SJSA1 (cell line): ENCODE measurements at places on chromosomes 6 and 20.
A peak's percentile ranks its signal among the peaks of the same experiment; 100 is the strongest.

GRCh38 chr6:138500867-138501446 lies 1.7 kb upstream of the NHSL1 start:
- DNase-seq = no peak

- DNase-seq = no peak
These were observed 43.1 kb downstream of the ALDH5A1 start for GRCh38 chr6:24537771-24538385.

DNA sequence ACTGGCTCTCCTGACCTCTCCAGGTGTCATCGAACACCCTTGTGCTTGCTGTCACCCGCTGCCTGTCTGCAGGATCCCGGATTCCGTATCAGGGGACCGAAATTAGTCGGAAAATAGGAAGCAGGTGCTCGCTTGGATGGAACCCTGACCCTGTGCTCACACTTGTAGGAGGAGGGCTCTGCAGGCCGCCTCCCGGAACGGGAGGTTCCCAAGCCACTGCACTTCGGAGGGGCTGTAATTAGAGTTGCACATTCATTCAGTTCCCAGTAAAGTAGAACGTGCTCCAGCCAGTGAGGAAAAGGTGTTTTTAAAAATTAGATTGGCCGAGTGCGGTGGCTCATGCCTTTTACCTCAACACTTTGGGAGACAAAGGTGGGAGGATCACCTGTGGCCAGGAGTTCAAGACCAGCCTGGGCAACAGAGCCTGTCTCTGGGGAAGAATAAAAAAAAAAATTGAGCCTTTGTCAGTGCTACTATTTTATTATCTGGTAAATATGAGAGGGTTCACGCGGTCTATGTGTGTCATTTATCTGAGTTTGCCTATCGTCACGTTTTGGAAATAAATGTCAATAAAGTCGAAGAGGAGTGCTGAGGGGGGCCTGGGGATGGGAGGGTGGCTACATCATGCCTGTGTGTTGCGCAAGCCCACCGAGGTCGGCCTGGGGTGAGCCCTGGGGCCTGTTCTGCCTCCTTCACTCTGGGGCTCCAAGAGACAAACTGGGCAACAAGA lies 1.5 kb upstream of the GMEB2 start:
- peak; percentile 69 for DNase-seq

DNA sequence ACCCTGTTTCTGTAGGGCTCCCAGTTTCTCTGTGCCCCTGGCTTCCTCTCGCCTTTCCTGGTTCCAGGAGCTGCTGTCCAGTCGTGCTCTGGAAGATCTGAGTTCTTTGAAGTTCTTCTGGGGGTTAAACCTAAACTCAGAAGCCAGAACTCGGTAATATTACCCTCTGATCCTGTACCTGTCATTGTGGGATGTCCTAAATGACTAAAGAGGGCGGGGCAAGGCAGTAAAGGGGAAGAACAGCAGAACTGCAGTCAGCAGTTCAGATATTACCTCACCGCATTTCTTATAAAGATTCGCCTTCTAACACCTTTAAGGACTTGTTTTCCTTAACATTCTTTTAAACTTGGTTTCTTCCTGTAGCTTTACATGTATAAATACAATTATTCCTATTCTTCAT lies 63.9 kb downstream of the FAM120B start:
- no peak for DNase-seq

DNA sequence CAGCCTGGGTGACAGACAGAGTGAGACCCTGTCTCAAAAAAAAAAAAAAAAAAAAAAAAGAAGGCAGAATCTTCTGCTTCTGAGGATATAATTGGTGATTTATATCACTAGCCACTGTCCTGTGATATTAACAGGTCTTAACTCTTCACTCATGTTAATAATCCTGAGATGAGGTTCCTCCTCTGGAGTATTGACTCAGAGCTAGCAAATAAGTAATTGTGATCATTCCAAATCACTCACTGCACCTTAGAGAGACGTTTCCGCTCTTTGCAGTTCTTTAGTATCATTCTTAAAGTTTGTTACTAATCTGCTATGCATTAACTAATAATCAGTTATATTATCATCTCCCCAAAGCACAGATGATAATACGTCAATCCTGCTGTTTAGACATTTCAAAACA lies 41.6 kb upstream of the NOX3 start:
- DNase-seq = no peak
